ENCODE measurements at places on chromosomes 3 and 15.

DNA sequence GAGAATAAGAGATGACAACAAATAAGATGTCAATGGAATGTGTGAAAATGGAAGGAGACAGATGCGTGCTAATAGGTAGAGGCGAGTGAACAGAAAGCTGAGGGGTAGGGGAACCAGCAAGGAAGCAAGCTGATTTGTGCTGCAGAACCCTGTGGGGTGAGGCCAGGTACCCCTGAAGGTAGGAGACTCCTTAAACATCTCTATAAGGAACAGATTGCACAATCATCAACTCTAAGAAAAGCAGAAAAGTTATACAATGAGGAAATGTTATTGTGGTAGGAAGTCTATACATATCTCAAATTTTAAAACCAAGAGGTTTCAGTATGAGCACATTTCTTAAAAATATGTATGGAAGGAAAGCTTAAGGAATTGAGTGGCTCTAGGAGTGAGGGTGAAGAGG lies 315.0 kb upstream of the TPM1 start:
- DNase-seq, result no peak

- DNase-seq, result no peak
Observed at GRCh38 chr3:70201975-70202374, 110.5 kb downstream of the MDFIC2 start.

DNA sequence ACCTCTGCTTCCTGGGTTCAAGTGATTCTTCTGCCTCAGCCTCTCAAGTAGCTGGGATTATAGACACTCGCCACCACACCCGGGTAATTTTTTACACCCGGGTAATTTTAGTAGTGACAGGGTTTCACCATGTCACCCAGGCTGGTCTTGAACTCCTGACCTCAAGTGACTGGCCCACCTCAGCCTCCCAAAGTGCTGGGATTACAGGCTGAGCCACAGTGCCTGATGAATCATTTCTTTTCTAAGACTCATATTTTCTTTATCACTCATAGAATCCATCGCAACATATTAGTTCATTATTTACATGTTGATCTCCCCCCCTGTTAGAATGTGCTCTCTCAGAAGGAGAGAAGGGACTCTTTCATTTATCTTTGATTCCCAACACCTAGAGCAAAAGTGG lies 109.5 kb upstream of the PTPRG start:
- no peak for DNase-seq

DNA sequence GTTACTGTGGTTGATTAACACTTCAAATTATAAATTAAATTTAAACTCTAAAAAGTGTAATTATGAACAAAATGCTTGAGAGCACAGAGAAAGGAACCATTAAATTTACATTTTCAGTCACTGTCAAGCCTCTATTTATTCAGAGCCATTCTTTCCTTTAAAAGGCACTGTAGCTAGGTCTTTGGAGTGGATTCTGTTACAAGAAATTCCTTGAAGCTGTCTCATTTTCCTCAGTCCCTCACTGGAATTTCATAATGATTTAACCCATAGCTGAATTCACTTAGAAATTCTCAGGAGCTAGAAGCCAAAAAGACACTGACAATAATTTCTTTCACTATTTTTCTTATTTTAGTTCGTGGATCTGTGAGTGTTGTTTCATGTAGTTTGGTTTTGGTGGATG lies 81.2 kb upstream of the TCF12 start:
- no peak for DNase-seq

- DNase-seq, result no peak
Observed at GRCh38 chr3:32340611-32341365, 50.9 kb upstream of the CMTM7 start.

DNA sequence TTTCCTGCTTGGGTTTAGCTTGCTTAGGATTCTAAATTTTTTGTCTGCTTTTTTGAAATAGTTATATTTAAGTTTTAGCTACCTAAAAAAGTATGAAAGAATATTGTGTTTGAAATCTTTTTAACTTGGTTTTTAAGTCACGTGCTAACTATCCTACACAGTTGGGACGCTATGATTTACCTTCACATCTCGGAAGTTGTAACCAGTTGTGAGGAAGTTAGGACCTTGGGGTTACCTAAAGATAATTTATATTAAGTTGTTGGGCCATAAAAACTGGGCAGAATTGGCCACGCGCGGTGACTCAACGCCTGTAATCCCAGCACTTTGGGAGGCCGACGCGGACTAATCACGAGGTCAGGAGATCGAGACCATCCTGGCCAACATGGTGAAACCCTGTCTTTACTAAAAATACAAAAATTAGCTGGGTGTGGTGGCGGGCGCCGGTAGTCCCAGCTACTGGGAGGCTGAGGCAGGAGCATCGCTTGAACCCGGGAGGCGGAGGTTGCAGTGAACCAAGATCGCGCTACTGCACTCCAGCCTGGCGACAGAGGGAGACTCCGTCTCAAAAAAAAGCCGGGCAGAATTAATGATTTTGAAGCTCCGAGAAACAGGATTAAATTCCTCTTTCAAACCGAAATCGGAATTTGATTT lies 1.0 kb downstream of the ZFAND6 start:
- DNase-seq, result no peak

GRCh38 chr15:94164202-94164807 lies 67.1 kb upstream of the MCTP2 start:
- peak; percentile 41 for DNase-seq

GRCh38 chr15:46088486-46089445 lies 453.9 kb downstream of the SQOR start:
- no peak for DNase-seq

DNA sequence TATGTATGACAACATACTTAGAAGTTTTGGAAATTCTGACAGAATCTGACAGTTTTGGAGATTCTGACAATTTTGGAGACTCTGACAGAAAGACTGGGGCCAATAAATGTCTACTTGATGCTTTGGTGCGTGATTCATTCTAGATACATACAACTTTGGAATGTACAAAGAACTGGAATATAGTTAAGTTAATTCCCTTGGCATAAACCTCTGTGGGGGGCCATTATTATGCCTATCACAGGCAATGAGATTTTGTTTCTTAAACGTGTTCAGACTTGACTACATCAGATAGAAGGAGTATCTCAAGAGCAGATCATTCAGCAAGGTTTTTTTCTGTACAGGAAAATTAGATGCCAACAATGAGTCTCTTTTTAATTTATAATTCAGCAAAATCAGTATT lies 617.6 kb upstream of the ZNF717 start:
- DNase-seq, result no peak

DNA sequence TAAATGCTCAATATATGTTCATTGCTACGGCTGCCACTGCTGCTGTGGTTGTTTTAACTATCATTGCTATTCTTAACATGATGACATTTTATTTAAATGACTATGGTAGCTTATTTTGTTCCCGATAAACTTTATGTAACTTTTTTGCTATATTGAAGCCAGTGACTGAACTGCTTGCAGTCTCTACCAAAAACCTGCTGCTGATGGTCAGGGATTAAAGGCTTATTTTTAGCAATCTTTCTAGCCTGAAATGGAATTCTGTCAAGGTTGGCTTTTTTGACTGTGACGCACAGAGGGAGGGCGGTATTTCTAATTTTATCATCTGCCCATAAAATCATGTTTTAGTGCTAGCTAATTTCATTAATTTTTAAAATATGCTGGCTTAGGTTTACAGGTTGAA lies 271.8 kb downstream of the KCNH8 start:
- no peak for DNase-seq

GRCh38 chr3:184727357-184728009 lies 15.6 kb upstream of the MAGEF1 start:
- DNase-seq, result no peak

- DNase-seq, result no peak
Observed at GRCh38 chr15:70777170-70777926, 14.0 kb upstream of the UACA start.

DNA sequence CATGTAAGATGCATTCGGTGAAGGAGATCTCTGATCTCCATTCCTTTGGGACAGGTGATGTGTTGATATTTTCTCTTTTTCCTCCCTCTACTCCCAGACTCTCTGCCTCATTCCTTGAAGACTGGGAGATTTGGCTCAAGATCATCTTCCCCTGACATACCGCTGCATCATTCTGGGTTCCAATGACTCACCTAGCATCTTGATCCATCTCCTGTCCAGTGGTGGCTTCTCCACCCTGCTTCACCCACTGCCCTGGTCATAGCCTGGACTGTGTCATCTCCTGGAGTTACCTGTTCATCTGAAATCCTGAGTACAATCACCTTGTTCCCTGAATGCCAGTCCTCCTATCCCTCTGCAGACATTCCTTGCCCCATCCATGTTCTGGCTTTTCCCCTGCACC lies 57.4 kb upstream of the TRAK1 start:
- no peak for DNase-seq

DNA sequence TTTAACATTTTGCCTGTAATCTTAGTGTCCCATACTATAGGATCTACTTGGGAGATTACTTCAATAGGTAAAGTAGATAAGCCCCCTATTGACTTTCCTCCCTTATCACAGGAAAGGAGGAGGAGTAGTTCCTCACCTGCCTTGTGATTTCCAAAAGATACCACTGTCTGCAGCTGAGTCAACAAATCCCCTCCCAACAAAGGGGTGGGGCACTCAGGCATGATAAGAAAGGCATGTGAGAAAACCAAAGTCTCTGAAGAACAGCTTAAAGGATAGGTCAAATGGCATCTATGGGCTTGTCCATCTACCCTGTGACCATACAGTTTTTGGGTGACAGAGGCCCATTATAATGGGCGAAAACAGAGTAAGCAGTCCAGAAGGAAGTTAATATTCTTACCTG lies 71.3 kb upstream of the WNT7A start:
- no peak for DNase-seq

GRCh38 chr3:59813148-59813538 lies 763.3 kb upstream of the CFAP20DC start:
- no peak for DNase-seq

DNA sequence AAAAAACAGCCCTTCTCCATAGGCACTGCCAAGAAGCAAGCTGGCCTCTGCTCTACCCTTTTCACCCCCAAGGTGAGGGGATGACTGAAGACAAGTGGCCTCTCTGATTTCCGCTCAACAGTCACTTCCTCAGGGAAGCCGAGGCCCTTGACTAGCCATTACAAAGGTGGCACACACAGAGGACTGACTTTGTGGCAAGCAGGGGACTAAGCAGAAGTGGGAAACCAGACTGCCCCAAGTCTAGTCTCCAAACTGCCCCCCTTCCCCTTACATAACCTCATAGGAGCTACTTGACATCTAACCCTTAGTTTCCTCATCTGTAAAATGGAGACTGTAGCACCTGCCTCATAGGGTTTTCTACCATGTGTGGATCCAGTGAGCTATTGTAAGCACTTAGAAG lies 118.9 kb downstream of the FOXP1 start:
- no peak for DNase-seq

DNA sequence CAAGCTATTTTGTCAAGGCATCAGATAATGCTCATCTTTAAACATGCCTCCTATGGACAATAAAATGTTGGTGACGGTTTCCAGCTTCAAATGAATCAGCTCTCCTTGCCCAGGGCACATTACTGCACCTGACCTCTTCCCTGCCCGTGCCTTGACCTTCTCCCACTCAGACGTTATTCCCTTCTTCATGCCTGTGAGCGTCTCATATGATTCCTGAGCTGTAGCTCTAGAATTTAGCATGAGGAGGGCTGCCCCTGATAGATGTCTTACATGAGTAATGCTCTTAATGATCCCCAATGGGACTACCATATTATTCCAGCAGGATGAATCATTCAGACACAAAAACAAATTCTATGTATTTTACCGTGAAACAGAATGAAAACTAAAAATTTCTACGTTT lies 762.7 kb downstream of the ROBO1 start:
- no peak for DNase-seq

DNA sequence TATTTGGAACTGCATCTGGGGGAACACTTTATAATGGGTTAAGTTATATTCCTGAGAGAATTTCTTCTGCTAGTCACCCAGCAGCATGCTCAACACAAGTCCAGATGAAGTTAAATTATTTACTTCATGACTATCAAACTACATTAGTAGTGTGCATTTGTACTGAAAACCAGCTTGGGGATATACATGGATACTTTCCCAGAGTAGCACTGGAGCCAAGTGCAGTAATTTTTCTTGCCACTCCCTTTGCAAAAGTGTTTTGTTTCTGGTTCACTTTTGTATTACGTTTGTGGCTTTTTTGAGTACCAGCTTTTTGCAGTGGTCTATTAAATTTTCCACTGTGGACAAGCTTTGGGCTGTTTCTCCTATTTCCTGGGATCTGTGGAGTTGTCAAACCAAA lies 243.0 kb downstream of the AGBL1 start:
- DNase-seq, result no peak

- no peak for DNase-seq
Observed at GRCh38 chr15:38549222-38549621, 15.4 kb downstream of the RASGRP1 start.

- no peak for DNase-seq
Observed at GRCh38 chr3:81643721-81644120, 117.7 kb downstream of the GBE1 start.

DNA sequence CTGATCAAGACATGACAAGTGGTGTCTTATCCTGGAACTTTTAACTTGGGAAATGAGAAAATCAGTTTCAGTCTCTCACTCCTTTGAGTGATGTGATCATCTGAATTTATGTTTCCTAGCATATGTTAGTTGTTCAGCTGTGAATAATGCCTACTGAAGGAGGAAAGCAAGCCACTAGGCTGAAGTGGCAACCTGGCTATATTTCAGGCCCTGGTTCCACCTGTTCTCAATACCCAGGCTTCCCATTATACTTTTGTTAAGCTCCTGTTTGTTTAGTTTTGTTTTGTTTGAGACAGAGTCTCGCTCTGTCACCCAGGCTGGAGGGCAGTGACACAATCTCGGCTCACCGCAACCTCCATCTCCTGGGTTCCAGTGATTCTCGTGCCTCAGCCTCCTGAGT lies 243.8 kb downstream of the ALCAM start:
- DNase-seq, result no peak

GRCh38 chr3:3065876-3066275 lies 44.3 kb downstream of the IL5RA start:
- no peak for DNase-seq

DNA sequence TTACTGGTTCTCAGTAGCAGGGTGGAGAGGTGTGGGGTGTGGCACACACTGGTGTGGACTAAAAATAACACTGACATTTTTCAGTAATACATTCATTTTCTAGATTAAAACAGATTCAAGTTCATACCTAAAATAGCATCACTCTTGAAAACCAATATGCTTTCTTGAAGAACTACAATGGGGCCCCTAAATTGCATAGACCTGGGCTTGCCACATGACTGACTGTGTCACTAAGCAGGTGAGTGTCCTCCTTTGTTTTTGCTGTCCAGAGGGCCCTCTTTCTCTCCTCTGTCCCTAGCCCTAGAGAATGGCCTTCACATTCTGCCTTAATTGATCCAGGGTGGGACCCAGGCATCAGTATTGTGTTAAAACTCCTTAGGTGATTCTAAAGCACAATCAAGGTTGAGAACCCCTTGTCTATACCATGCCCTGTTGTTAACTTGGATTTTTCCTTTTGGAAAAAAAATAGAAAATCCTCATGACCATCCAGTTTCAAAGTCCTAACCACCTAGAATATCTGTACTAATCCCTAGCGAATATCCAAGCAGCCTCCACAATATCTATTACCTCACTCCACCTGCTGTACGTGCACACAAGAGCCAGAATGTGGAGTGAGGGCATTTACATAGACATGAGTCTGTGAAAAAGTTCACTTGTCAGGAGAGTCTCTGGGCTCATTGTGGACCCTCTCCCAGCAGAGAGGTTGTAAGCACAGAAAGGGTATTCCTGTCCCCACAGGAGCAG lies 18.7 kb upstream of the TMEM41A start:
- DNase-seq, result no peak

GRCh38 chr3:77411334-77411733 lies 371.4 kb downstream of the ROBO2 start:
- DNase-seq, result no peak

All from stimulated activated CD8-positive, alpha-beta memory T cell treated with anti-CD3 and anti-CD28 coated beads, Interleukin-2, amount 100 ng/mL, for 48 hours (primary cell).